Vein endothelial cell (primary cell): ENCODE measurements at places on chromosomes 12 and 14. TPM values are rescaled to one million over a fixed set of nuclear protein-coding genes. Genes with fewer than 3 reads are reported as not detected.

CCDC196 gene
- not detected in 2 replicates for total RNA-seq

ABCC9 gene
- under 0.01 and 0.10 TPM in 2 replicates for total RNA-seq

P2RX7 gene
- 3.6 and 3.8 TPM in 2 replicates for total RNA-seq

TBX3 gene
- total RNA-seq, result 0.98 and 1.8 TPM in 2 replicates

DDX11 gene
- 12.7 and 18.8 TPM in 2 replicates for total RNA-seq

CPM gene
- 1.3 and 2.7 TPM in 2 replicates for total RNA-seq

CARMIL3 gene
- under 0.01 TPM in 1 of 2 replicates, not detected in the other for total RNA-seq
